ENCODE measurements at places on chromosomes 4 and X.
A peak's percentile ranks its signal among the peaks of the same experiment; 100 is the strongest.

GRCh38 chr4:138405934-138406567, 163.9 kb upstream of the SLC7A11 start:
- peak; percentile 46 for DNase-seq

GRCh38 chr4:2290488-2290887, 28.6 kb upstream of the MXD4 start:
- no peak for DNase-seq

- DNase-seq = no peak
Measured at GRCh38 chr4:73589887-73590801, 30.1 kb downstream of the RASSF6 start.

- no peak for DNase-seq
Measured at GRCh38 chr4:117383468-117383867, 298.1 kb upstream of the TRAM1L1 start.

GRCh38 chrX:3029129-3029528, 12.1 kb upstream of the ARSF start:
- DNase-seq = no peak

DNA sequence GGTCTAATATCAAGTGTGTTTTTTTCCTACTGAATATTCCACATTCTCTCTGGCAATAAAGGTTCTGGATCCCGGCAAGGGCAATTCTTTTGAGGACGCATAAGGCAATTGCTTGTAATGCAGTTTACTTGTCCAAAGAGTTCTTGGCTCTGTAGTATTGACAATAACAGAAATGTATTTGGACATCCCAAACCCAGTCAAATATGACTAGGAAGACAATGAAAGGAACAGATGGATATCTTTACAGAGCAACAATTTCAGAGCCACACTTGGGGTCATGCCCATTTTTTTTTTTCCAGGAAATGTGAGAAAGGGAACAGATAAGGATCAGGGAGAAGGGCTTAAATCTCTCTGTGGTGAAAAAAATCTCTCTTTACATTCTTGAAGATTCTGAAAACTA, 12.2 kb downstream of the GK2 start:
- peak; percentile 2 for DNase-seq

- DNase-seq = peak; percentile 2
Measured at GRCh38 chrX:87664381-87664780, 146.8 kb downstream of the KLHL4 start.

- peak; percentile 10 for DNase-seq
Measured at GRCh38 chrX:150664290-150664689, 28.9 kb upstream of the MTMR1 start.

- no peak for DNase-seq
Measured at GRCh38 chrX:25674776-25675175, 463.4 kb upstream of the MAGEB18 start.

DNA sequence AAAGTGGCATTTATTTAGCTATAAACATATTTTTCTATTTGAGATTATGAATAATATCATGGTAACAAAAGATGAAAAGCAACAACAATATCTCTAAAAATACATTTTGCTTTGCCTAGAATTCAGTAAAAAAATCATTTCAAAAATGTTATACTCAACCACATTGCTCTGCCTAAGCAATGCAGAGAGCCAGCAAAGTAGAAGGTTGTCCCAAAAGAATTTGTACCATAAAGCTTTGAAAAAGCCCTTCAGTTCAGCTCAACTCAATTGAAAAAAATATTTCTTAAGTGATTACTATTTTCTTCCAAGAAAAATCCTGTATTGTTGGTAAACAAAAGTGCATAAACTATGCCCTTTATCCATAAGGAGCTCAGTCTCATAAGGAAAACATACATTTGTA, 301.2 kb upstream of the ARSJ start:
- DNase-seq = no peak

GRCh38 chr4:4810092-4810774, 49.2 kb upstream of the MSX1 start:
- no peak for DNase-seq

GRCh38 chr4:4995103-4995907, 24.0 kb downstream of the CYTL1 start:
- DNase-seq = peak; percentile 62

DNA sequence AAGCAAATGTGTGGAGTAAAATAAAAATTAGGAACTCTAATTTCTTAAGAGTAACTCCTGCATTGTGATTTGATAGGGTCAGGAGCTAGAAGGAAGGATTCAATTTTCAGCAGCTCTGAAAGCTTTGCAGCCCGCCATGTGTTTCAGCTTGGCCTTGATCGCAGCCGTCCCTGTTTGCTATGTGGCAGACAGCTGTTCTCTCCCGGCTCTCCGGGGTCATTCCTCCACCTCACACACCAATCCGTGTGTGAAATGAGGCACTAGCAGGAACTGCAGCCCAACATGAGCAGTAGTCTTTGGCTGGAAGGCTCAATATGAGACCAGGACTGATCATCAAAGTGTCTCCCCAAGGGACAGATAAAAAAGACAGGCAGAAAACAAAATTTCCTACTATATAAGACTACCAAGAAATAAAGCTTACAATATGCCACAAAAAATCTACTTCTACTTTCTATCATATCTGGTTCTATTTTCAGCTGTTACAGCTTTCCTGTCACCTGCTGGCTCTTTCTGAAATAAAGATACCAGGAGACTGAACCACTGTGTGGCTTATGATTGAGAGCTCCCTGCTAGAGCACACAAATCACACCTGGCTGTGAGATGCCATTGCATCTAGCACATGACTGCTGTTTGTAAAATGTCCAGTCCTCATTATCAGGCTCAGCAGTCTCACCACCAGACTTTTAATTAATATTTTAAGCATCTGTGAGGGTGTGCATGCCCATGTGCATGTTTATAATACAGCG, 44.1 kb upstream of the SEC24B start:
- no peak for DNase-seq

- no peak for DNase-seq
Measured at GRCh38 chr4:169135776-169136175, 125.7 kb upstream of the CBR4 start.

DNA sequence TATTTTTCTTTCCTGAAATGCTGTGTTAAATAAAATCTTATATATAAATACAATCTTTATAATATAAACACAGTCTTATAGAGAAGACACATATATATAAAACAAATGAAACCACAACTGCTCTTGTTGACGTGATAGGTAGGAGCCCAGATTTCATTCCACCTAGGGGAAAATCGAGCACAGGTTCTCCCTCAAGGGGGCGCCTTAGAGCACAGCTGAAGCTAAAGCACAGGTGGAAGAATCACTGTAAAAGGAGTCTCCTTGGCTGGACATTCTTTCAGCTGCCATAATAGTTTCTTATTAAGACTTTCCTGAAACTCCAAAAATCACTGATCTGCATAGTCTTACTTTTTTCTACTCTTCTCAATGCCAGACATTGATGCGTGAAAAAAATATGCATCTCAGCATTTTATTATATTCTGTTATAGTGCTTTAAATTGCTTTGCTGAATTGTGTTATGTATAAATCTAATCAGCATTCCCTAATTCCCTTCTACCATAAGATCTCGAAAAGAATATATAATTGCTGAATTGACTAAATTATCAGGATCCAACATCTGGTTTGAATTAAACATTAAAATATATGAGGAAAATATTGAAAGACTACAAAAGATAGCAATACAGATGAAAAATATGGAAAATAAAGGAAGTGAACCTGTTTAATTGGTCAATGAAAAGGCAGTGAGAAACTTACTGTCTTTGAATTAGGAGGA, 25.5 kb upstream of the RXFP1 start:
- no peak for DNase-seq

DNA sequence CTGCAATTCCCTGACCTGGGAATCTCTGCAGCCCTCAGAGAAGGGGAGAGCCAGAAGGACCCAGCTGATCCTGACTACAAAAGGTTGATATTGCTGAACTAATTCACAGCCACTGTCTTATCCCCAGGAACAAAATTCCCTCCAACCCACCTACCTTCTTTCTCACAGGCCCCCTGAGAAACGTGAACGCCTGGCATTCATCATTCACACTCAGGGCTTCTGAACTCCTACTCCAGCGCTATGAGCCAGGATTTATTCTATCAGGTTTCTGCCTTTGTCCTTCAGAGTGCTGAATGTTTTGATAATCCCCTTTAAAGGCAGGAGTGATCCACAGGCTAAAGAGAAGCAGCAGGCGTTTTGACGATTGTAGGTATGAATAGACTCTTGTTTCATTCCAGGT, 76.5 kb downstream of the KCNIP4 start:
- DNase-seq = no peak

DNA sequence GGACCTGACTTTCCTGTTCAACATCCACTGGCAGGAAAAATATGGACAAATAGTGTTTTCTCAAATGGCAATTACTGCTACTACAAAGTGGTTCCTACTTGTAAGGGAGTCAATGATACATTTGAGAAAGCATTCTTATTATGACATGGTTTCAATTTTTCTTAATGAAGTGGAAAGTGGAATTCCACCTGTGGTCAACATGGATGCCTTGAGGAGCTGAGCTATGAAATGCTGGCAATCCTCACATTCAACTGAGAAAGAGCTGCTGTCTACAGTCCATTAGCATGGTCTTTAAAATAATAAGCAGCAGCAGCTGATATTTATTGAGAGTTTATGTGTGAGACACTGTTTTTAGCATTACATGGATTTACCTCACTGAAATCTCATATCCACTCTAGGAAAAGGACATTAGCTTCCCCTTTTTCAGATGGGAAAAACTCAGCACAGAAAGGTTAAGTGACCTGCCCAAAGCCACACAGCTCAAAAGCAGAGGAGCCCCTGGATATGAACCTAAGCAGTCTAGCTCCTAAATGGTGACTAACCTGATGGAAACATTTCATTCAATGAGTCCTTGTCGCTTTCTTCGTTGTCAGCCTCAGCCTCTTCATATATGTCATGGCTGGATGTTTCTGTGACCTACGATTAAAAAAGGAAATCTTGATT, 29.2 kb downstream of the MAP7D3 start:
- no peak for DNase-seq

DNA sequence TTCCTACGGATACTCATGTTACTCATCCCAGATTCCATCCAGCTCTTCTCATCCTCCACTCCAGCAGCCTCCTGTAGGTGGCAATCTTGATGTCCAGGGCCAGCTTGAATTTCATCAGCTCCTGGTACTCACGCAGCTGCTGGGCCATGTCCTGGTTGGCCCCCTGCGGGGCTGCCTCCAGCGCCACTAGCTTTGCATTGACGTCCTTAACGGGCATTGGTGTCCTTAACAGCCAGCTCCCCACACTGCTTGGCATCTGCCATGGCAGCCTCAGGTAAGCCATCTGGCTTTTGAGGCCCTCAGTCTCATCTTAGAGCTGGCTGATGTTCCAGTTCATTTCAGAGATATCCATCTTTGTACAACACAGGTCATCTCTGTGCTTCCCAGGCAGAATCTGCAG, 223.7 kb downstream of the FGF13 start:
- no peak for DNase-seq

DNA sequence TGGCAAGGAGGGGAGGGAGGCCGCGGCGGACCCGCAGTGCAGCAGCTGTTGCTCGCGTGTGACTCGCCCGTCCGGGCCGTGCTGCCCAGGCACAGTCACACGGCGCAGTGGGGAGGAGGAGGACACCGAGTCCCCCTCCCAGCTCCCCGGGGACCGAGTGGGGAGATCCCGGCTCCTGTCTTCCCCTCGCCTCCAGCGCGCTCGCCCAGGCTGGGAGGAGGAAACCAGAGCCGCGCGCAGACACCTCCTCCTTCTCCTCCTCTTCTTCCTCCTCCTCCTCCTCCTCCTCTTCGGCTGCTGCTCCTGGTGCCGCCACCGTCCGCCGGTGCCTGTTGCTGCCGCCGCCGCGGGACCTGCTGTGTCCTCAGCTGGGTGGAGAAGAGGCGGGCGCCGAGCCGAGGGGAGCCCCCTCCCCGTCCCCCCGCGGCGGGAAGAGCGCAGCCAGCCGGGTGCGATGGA, at the start of gene TBC1D1:
Gene TBC1D1, plus strand, starts transcription at position 284 of the 459 bp plus-strand sequence. CDS start 11,012 bp downstream, outside the sequence.
- DNase-seq = no peak

Measured in fibroblast of skin of right biceps (primary cell).